ENCODE measurements at places on chromosomes 7 and 10.

GRCh38 chr10:3835770-3836169 is 50.8 kb upstream of the KLF6 start:
- DNase-seq: no peak

DNA sequence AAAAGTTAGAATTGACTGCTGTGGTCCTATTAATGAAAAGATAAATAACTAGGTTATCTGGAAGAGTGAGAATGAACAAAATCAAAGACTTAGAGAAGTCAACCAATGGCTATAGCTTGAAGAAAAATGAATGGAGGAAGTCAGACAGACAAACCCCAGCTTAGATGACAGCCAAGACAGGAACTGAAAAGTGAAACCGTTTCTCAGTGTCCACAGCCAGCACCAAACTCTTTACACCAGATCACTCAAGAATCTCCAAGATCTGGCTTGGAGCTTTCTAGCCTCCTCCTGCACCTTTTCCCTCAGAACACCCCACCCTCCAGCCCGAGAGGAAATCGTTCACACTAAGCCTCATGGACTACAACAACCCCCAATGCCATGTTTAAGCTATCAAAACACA is 167.0 kb downstream of the SFMBT2 start:
- no peak for DNase-seq

DNA sequence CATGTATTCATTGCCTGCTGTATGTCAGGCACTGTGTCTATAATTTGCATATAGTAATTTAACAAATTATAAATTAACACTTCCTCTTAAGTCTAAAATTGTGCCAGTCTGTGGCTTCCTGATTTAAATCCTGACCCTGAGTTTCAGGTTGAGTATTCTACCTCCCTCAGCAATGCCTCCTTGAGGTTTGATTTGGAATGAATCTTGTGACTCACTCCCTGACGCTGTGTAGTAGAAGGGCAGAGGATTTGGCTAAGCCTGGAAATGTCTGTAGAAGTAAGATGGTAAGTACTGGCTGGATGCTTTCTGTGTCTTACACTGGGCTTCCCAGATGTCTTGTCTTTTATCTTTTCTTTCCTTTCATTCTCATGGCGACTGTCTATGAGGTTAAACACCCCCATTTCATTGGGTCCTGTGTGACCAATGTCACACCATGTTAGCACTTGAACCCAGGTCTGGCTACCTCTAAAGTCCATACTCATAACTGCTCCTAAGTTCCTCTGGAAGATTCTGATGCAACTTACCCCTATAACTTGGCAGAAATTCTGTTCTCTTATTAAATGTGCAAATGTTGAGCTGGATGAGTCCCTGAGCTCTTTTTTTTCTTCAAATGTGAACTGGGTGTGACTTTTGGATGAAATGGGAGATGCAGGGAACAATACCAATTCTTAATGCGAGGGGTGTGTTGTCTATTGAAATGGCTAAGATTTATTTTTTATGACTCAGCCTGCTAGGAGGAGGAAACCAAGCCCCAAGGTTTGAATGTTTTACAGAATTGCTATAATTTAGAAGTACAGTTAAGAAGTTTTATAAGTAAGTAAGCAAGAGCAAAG is 48.5 kb downstream of the PLCE1 start:
- no peak for DNase-seq

GRCh38 chr10:117094856-117095255 is 43.2 kb downstream of the VAX1 start:
- DNase-seq: no peak

GRCh38 chr10:132168571-132169030 is 18.1 kb upstream of the DPYSL4 start:
- no peak for DNase-seq

DNA sequence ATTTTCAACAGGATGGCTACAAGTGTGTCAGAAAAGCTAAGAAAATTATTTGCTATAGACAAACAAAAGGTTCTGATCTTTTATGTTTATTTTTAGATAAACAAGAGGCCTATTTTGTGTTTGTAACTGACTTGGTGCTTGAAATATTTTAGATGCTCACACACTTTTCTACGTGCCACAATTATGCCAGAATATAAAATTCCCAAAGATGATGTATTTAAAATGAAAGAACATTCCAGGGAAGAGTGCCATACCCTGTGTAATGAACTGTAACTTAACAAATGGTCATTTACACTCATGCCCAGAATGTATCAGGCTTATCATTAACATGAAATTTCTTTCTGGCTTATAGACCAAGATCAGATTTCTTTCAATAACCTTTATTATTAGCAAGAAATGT is 144.9 kb upstream of the MTPN start:
- no peak for DNase-seq

- no peak for DNase-seq
Measured at GRCh38 chr7:108637049-108637621, 67.5 kb downstream of the DNAJB9 start.

- no peak for DNase-seq
Measured at GRCh38 chr10:91298224-91298871, 77.9 kb downstream of the PCGF5 start.

GRCh38 chr7:143493751-143494150 is 16.1 kb downstream of the TAS2R41 start:
- no peak for DNase-seq

- no peak for DNase-seq
Measured at GRCh38 chr10:30047430-30047829, 12.0 kb downstream of the JCAD start.

GRCh38 chr7:23184709-23185359 is 3.0 kb downstream of the NUP42 start:
- DNase-seq: no peak

- no peak for DNase-seq
Measured at GRCh38 chr7:41955893-41956675, 253.2 kb upstream of the INHBA start.

GRCh38 chr10:22268503-22268902 is 47.7 kb upstream of the COMMD3 start:
- no peak for DNase-seq

DNA sequence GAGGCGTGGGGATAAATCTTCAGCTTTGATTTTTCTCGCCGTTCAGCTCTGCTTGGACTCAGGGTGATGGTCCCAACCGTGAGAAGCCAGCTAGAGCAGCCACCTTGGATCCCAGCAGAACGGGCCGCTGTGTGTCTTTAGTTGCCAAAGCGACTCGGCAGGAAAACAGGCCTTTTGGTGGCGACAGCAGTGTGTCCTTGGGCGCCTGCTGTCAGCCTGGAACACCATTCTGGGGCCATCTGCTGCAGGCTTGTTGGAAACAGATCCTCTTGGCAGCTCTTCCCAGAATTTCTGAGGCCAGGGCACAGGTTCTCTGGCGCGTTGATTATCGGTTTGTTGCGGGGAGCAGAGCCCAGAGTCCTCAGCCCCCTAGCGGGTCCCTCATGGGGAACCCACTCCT is 97.6 kb downstream of the CUX1 start:
- DNase-seq: no peak

- no peak for DNase-seq
Measured at GRCh38 chr7:504221-505111, 15.2 kb downstream of the PDGFA start.

- DNase-seq: no peak
Measured at GRCh38 chr7:37784015-37784414, 64.4 kb upstream of the NME8 start.

DNA sequence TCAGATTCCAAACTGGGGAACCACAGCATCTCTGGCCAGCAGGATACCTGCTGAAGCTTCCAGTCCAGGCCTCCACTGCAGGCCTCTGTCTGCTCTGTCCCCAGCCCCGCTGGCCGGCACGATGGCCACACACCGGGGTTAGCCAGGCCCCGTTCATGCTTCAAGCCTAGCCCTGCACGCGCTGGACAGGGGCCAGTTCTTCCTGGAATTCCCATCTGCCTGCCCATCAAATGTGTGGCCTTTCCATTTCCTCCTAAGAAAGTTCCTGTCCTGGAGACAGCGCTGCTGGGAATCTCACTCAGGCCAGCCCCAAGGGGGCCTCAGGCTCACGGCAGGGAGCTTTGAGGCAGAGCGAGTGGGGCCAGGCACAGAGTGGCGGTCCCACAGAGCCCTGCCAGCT is 18.0 kb downstream of the SH2B2 start:
- DNase-seq: no peak

- no peak for DNase-seq
Measured at GRCh38 chr10:101099901-101100300, 31.2 kb upstream of the TLX1 start.

GRCh38 chr10:102614888-102615287 is 29.4 kb upstream of the TRIM8 start:
- no peak for DNase-seq

DNA sequence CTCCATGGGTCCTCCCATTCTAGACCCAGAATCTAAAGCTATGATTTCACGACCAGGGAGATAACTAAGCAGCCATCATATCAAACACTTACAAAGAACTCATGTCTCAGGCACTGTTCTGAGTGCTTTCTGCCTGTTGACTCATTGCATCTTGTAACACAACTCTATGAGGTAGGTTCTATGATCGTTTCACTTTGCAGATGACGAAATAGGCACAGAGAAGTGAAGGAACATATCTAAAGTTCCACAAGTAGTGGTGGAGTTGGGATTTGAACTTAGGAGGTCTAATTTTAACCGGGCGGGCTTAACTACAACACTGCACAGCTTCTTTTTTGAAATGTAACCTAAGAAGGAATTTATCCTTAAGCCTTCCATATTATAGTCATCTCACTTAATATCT is 2.9 kb downstream of the RBP4 start:
- DNase-seq: no peak

GRCh38 chr10:73161079-73161478 is 6.7 kb downstream of the ECD start:
- DNase-seq: no peak

- no peak for DNase-seq
Measured at GRCh38 chr7:285731-286130, 4.2 kb upstream of the FOXL3 start.

- DNase-seq: no peak
Measured at GRCh38 chr7:110733221-110733620, 357.7 kb upstream of the LRRN3 start.

DNA sequence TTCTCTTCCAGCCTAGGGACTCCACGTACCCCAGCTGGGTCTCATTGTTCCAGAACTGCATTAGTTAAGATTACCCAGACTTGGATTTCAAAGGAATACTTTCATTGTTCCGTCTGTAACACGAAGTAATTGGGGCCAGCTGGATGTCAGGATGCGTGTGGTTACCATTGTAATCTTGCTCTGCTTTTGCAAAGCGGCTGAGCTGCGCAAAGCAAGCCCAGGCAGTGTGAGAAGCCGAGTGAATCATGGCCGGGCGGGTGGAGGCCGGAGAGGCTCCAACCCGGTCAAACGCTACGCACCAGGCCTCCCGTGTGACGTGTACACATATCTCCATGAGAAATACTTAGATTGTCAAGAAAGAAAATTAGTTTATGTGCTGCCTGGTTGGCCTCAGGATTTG is 21.0 kb downstream of the LRRC17 start:
- no peak for DNase-seq

- no peak for DNase-seq
Measured at GRCh38 chr7:139613971-139614411, 90.5 kb downstream of the CLEC2L start.

DNA sequence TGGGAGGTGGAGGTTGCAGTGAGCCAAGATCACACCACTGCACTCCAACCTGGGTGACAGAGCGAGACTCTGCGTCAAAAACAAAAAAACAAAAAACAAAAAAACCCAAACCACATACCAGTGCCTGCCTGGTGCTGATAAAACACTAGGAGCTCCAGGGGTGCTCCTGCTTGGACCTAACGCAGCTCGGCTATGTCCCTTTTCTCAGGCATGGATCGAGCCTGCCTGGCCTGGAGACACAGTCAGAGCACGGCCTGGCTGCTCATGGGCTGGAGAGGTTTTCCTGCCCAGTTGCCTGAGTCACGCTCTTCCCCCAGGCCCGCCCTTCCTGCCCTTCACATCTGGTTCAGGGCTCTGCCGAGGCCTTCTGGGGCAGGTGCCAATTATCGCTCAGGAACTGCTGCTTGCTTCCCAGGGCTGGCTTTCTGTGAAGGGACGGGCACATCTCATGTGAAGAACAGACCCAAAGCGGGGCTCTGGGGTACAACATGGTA is 12.6 kb upstream of the NPFFR1 start:
- no peak for DNase-seq

GRCh38 chr7:147852833-147853232 is 737.7 kb upstream of the C7orf33 start:
- no peak for DNase-seq

GRCh38 chr7:2331707-2332106 is 17.5 kb upstream of the SNX8 start:
- DNase-seq: no peak

DNA sequence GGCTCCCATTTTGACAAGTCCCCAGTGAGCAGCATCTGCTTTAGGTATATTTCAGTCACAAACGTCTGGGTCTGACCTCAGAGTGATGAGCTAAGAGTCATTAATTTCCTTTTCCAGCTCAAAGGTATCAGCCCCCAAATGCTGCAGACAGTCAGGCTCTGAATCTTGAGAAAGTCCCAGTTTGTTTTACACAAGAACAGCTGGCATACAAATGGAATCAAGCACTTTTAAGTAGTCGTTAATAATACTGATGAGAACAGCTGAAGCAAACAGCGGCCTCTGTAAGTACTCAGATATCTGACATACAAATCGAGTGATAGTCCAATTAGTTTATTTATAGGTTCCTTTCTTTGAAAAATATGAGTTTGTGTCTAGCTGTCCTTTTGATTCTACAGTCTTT is 49.4 kb upstream of the MSRB2 start:
- no peak for DNase-seq

GRCh38 chr10:124155781-124156435 is 62.5 kb upstream of the CHST15 start:
- no peak for DNase-seq

GRCh38 chr7:105188201-105188600 is 174.2 kb downstream of the KMT2E start:
- DNase-seq: no peak

- no peak for DNase-seq
Measured at GRCh38 chr7:137703291-137704010, 143.3 kb downstream of the DGKI start.

- no peak for DNase-seq
Measured at GRCh38 chr10:33643042-33643441, 308.6 kb upstream of the NRP1 start.

DNA sequence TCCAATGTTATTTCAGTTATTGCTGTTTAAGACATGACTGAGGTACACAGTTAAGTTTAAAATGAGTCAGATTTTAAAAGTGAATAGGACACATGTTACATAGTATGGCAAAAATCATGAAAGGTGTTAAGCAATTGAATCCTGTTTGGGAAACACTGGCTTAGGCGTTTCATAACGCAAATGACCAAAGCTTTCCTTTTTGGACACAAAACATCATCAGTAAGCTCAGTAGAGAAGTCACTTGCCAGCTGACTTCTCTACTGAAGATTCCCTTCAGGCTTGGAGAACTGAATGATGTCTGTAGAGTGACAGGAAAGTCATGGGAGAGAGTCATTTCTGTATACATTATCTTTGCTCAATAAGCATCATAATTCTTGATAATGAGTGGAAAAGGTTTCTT is 64.4 kb upstream of the RSBN1L start:
- no peak for DNase-seq

- DNase-seq: no peak
Measured at GRCh38 chr10:7411671-7412128, 866 bp upstream of the SFMBT2 start.

- DNase-seq: no peak
Measured at GRCh38 chr7:2884161-2884560, 40.1 kb upstream of the GNA12 start.

Measured in cortex of kidney (tissue), 1 donor.